ENCODE measurements at places on chromosomes 7 and 10.

GRCh38 chr10:110324201-110324804 is 19.6 kb upstream of the SMNDC1 start:
- DNase-seq = no peak

GRCh38 chr10:1454428-1454827 is 282.9 kb downstream of the ADARB2 start:
- no peak for DNase-seq

DNA sequence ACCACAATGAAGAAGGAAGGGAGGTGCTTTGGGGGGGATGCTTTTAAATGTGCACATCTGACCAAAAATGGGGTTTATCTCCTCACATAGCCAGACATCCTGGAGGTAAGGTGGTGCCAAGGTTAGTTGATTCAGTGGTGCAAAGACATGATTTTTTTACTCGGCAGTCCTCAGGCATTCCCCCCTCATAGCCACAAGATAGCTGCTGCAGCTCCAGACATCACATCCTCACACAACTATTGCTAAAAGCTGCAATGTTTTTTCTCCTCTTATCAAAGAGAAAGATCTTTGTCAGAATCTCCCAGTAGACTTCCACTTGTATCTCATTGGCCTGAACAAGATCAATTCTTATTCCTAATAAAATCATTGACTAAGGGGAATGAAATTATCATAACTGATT is 141.3 kb upstream of the ZNF438 start:
- no peak for DNase-seq

DNA sequence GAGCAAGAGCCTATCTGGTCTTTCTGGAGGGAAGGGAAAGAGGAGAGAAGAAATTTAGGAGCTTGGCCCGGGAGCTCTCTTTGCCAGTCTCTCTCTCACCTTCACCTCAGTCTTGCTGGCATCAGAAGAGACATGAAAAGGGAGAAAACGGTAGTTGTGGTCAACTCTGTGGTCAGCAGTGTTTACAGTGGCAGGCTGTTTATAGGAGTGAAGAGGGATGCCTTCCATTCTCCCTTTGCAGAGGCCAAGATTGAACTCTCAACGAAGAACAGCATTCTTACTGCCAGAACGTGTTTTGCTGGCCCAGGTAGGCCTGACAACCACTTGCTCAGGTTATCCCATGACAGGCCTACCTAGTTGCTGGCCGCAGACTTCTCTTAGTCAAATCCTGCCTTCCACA is 133.3 kb downstream of the CCDC3 start:
- no peak for DNase-seq

- no peak for DNase-seq
Measured at GRCh38 chr10:37707829-37708578, 149.4 kb downstream of the ZNF248 start.

DNA sequence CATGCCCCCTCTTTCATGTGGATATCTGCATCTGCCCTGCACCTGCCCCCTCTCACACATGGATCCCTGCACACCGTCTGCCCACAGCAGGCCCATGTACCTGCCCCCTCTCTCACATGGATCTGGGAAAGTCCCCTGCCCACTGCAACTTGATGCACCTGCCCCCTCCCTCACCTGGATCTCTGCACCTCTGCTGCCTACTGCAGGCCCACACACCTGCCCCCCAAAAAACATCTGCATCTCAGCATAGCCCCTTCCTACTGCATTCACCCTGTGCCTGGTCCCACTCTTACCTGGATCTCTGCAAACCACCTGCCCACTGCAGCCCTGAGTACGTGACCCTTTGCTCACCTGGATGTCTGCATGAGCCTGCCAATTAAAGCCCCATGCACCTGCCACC is 479.8 kb downstream of the PTPRN2 start:
- no peak for DNase-seq

- no peak for DNase-seq
Measured at GRCh38 chr7:6423942-6424701, 23.6 kb downstream of the DAGLB start.

DNA sequence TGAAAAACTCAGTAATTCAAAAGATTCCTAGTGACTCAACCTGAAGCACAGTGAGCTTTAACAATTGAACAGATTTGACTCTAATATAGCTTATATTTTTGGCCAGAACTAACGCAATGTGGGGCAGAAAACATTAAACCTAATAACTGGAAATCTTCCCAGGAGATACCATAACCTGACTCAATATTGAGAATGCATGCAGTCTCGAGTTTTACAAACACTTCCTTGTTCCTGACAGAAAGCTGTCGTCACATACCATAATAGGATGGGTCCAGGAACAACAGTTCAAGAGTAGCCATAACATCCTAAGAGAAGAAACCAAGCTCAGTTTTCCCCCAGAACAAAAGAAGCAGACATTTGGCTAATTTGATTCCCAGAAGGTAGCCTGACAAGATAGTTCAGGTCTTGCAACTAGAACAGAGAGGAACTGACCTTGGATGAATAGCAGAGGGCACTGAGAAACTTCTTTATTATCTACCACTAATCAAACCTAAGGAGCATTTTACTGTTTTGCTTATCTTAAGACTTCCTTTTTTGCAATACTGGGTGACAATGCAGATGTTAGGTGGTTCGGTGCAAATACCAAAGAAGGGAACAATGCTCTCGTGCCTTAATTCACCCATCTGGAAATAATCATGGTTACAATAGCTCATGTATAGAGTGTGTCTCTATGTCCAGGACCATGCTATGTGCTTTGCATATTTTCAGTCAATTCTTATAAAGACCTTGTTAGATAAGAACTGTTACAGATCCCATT is 38.6 kb upstream of the ACSL5 start:
- no peak for DNase-seq
